ENCODE measurements at places on chromosomes 5 and 9.
A peak's percentile ranks its signal among the peaks of the same experiment; 100 is the strongest.

DNA sequence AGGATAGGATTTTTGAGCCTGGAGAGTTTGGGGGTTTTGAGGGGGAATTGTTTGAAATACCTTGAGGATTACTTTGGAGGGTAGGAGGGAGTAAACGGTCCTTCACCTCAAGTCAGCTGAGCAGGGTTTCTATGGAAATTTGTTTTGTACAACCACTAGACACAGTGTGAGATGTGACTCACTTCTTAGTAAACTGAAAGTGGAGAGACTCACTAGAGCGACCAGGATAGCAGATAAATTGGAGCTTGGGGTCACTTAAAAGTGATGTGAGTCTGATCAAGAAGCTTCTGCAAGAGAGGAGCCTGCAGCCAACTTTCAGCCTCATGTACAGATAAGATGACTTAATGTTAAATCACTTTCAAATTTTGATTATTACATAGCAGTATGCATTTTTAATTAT, 1945.9 kb upstream of the NUDT12 start:
- DNase-seq = no peak

- DNase-seq = no peak
Measured at GRCh38 chr9:69223605-69224004, 49.5 kb downstream of the TJP2 start.

- DNase-seq = no peak
Measured at GRCh38 chr5:34728236-34728635, 72.1 kb downstream of the RAI14 start.

- no peak for DNase-seq
Measured at GRCh38 chr9:89122949-89123348, 55.7 kb downstream of the SHC3 start.

DNA sequence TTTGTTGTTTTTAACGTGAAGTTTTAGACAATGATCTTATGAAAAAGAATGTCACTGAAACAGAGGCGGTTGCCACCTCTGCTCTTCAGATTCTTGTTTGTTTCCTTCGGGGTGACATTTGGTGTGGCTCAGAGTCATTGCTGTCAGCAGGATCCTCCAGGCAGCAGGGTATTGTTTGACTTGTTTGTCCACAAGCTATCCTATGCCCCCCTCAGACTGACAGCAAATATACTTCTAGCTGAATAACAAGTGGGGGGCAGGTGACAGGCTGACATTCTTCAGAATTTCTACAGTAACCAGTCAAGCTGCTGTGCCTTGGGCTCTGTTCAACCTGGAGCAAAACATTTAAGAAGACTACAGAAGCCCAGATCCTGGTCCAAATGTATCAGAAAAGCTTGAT, 383.3 kb downstream of the YTHDC2 start:
- no peak for DNase-seq

DNA sequence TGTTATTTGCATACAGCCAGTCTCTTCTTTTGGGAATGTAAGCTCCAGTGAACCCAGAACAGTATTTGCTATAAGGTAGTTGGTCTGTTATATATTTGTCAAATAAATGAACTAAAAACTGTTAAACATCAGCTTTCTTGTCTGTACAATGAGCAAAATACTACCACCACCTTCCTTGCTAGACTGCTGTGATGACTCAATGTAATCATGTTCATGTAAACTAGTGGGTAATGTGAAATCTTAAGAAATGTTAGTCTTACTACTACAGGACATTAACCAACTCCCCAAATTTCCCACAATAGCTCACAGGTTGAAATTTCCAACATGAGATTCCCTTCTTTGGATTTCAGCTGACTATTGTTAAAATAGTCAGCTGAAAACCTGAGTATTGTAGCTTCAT, 176.1 kb downstream of the TRPM3 start:
- no peak for DNase-seq

- no peak for DNase-seq
Measured at GRCh38 chr5:179237770-179238627, 107.3 kb downstream of the ADAMTS2 start.

DNA sequence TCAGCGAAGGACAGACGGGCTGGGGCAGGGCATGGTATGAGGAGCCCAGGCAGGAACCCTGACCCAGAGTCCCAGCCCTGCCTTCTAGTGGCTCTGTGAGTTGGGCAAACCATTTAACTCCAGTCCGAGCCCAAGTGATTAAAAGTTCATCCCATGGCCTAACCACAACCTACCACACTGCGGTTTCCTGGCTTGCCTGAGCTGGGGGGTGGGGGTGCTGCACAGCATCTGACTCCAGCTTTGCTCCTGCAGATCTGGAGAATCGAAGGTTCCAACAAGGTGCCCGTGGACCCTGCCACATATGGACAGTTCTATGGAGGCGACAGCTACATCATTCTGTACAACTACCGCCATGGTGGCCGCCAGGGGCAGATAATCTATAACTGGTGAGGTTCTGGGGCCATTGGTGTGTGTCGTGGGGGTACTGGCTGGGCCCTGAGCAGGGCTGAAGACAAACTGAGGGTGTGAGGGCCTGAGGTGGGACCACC, 49.0 kb downstream of the STOM start:
- peak; percentile 51 for DNase-seq

DNA sequence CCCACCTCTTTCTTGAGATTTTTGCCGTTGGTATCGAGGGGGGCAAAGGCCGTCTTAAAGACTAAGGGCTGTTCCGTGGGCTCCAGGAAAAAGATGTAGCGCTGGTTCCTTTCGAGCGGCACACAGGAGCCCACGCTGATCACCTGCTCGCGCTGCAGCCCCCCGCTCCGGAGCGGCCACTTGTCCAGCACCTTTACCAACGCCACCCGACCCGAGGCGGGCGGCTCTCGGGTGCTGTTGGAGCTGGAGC, 781 bp downstream of the NRG2 start:
- DNase-seq = no peak

DNA sequence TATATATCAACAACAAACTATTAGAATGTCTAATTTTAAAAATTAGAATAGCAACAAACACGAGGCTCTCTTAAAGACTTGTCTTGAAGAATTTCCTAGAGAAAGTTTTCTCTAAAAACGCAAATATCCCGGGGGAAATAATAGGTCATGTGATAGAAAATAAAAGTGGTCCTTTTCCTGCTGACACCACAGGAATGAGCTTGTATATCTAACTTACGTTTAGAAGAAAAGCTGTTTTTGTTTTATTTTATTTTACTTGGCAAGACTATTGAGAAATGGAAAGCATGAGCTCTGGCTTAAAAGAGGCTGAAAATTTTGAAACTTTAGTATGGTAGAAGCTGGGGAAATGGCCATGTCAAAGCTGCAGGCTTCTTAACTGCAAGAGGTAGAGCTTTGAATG, 465.0 kb downstream of the AGTPBP1 start:
- DNase-seq = no peak

DNA sequence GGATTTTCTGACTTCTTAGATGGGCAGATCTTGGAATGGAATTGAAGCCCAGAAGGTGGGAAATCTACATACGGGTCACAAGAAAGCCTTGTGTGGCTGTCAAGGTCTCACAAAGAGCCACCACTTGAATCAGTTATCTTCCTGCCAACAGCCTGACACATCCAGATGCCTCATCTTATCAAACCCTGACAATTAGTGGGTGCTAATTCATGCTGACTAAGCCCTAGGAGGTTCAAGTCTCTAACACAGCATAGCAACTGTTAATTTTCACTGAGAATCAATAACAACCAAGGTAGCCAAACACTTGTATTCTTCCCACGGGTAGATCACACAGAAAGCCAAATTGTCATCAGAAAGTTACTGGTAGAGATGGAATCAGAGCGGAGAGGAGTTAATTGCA, 222.2 kb downstream of the TMEM167A start:
- DNase-seq = no peak

DNA sequence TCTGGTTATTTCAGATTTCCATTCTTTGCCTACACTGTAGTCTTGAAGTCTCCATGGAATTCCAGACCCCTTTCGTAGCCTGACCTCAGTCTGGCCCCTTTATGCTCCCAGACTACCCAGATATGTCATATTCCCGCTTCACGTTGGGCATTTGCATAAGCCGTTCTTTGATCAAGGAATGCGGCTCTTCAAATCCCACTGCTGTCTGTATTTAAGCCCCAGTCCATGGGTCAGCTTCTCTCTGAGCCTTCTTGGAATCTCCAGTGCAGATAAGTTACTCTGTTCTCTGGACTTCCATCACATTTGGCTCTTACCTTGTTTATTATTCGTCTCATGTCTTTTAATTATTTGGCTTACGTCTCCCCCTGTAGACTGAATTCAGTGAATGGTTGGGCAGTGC, 97.4 kb downstream of the PARP8 start:
- DNase-seq = no peak

DNA sequence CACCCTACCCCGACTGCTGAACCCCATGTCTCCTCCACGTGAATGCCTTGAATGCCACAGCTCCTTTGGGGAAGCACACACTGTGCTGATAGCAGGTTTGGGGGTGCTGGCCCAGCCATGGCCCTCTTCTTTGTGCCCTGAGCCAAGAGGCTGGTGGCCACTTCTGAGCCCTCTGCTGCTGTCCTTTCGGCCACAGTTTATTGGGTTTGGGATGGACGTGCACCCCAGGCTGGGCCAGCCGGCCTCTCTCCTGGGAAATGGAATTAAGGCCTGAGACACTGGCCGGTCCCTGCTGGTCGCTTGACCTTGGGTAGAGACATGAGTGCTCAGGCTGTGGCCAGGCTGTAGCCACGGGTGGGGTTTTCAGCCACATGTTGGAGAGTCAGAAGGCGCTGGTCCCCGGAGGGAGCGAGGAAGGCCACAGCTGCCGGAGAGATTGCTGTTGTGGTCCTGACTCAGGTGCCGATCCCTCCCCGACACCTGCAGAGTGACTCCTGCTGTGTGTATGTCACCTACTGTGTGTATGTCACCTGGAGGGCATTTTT, 26.6 kb downstream of the FAM163B start:
- no peak for DNase-seq

GRCh38 chr9:116943970-116944369, 256.9 kb downstream of the TRIM32 start:
- DNase-seq = no peak

- DNase-seq = no peak
Measured at GRCh38 chr5:63500242-63500641, 462.0 kb downstream of the HTR1A start.

GRCh38 chr5:157549954-157550549, 25.5 kb downstream of the ADAM19 start:
- no peak for DNase-seq

GRCh38 chr9:8859416-8859815, 1059.8 kb upstream of the DMAC1 start:
- DNase-seq = no peak

DNA sequence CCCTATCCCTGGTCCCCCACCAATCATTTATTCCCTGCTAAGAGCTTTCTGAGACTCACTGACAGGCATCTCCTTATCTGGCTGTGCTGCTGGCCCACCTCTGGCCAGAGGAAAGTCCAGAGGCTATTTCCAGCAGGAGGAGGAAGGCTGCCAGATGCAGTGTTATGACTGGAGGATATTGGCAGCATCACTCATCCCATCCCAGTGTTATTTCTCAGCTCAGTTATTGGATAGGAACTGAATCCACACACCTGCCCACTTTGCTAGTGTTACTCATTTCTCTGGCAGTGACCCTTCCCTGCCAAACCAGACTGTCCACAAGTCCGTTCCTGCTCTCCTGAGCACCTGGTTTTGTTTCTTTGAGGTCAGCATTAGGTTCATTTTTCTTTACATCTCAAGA, 228.2 kb downstream of the GRIA1 start:
- DNase-seq = no peak

GRCh38 chr5:168372356-168372946, 81.0 kb downstream of the WWC1 start:
- no peak for DNase-seq

- no peak for DNase-seq
Measured at GRCh38 chr5:154674029-154674428, 81.1 kb upstream of the LARP1 start.

DNA sequence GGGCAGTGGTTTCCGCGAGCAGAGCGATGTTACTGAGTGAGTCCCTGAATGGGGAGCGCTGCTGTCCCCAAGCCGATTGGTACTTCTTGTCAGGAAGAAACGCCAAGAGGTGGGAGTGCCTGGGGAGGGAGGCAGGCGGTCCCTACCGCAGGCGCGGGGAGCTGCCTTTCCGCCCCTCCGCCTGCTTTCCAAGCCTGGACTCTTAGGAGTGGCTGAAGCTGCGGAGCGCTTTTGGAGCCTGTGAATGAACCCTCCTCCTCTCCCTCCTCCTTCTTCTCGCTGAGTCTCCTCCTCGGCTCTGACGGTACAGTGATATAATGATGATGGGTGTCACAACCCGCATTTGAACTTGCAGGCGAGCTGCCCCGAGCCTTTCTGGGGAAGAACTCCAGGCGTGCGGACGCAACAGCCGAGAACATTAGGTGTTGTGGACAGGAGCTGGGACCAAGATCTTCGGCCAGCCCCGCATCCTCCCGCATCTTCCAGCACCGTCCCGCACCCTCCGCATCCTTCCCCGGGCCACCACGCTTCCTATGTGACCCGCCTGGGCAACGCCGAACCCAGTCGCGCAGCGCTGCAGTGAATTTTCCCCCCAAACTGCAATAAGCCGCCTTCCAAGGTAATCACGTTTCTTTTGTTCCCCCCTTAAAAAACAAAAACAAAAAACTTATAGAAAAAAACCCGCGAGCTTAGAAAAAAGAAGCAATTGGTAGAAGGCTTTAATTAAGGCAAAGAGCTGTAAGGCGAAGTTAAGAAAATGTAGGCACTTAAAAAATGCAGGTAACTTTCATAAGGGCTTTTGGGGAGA, at the start of gene VCAN:
Gene VCAN, plus strand, starts transcription at position 340 of the 808 bp plus-strand sequence. CDS start 11,775 bp downstream, outside the sequence.
- peak; percentile 49 for DNase-seq

DNA sequence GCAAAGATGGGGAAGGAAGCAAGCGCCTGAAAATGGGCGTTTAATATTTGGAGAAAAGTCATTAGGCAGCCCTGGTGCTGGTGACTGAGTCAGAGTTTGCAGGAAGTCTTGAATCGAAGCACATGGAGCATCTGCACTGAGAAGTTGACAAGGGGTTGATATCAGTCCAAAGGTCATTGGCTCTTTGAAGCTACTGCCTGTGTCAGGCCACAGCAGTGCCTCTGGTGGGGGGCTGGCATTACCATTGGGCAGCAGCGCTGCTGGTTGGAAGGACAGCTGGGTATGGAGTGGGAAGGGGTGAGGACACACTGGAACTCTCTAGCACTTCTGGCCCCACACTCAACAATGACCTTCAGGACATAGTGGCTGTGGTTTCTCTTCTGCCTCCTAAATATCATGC, 150.4 kb upstream of the ERCC6L2 start:
- DNase-seq = no peak

GRCh38 chr5:121969660-121970295, 8.0 kb downstream of the SRFBP1 start:
- DNase-seq = no peak

DNA sequence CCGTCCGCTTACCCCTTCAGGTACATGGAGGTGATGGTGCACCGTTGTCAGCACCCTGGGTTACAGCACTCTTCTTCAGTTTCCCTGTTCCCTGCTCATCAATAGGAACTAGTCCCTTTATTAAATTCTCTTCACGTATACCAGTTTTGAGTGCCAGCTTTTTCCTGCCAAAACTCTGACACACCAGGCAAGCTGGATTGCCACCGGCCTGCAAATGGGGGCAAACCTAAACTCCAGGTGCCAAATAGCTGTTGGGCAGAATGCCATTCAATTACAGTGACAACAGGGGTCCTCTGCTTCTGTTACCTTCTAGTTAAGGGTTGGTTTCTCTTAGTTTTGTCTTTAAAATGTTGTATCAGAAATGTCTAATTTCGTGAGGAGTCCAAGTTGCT, 400.4 kb downstream of the OSTF1 start:
- DNase-seq = no peak

Measured in adrenal gland (tissue), 19 donors.